ENCODE measurements at places on chromosomes 7 and 10. TPM values are rescaled to one million over a fixed set of nuclear protein-coding genes. Genes with fewer than 3 reads are reported as not detected.

GRCh38 chr10:128571745-128572144 is 445.5 kb upstream of the MKI67 start:
- DNase-seq = no peak

DNA sequence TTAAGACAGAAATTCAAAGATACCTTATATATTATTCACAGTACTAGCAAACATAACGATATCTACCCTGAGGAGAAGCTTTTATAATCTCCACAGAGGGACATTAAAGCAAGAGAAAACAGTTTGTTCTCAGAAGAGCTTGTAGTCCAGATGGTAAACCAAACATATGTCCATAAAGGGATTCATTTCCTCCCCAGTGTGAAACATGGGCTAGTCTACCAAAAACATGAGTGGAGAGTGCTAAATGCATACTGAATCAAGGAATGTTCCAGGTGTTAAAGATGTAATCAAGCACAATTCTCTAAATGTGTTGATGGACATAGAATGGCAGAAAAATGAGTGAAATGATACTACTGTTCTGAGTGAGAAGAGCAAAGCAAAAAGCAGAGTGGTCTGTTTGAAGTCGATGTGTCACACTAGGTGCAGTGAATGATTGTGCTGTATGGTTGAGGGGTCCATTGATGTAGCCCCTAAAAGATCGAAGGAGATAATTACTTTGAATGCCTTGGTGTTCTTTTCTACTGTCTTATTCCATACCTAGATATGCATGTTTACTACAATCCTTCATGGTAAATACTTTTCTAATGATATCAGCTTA is 25.3 kb downstream of the BCAP29 start:
- DNase-seq = no peak

DNA sequence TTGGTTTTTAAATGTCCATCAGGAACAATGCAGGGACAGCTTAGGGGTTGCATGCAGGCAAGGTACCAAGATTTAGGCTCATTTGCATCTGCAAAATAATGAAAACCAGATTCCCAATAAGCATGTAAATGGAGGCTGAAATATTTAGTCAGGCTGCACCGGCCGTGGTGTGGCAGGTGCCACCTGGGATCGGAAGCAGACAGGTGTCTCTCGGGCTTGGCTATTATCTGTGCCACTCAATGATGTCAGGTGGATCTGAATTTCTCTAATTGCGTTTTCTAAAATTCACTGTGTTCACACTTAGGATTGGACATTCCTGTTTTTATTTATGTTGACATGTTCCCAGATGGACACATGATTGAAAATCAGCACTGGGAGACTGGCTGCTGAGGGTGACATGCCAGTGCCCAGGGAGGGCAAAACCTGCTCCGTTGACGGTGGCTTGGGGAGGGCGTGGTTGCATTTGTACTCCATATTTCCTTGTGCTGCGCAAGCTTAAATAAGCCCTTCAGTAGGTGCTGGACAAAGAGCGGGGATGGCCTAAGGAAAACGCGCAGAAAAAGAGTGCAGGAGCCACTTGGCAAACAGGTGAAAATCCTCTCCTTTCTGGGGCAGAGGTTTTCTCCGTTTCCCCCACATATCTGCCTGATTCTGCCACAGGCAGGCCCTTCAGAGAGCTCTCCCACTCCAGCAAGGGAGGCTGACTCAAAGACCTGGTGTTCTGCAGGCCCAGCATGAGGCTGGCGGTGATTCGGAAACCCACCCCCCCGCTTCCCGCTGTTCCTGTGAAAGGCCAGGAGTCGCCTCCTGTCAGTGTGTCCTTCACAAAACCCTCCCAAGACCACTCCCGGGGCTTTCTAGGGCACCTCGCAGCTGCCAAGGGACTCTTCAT is 142.5 kb downstream of the WDR37 start:
- DNase-seq = no peak

- DNase-seq = no peak
Measured at GRCh38 chr7:77691892-77692491, 4.3 kb upstream of the RSBN1L start.

DNA sequence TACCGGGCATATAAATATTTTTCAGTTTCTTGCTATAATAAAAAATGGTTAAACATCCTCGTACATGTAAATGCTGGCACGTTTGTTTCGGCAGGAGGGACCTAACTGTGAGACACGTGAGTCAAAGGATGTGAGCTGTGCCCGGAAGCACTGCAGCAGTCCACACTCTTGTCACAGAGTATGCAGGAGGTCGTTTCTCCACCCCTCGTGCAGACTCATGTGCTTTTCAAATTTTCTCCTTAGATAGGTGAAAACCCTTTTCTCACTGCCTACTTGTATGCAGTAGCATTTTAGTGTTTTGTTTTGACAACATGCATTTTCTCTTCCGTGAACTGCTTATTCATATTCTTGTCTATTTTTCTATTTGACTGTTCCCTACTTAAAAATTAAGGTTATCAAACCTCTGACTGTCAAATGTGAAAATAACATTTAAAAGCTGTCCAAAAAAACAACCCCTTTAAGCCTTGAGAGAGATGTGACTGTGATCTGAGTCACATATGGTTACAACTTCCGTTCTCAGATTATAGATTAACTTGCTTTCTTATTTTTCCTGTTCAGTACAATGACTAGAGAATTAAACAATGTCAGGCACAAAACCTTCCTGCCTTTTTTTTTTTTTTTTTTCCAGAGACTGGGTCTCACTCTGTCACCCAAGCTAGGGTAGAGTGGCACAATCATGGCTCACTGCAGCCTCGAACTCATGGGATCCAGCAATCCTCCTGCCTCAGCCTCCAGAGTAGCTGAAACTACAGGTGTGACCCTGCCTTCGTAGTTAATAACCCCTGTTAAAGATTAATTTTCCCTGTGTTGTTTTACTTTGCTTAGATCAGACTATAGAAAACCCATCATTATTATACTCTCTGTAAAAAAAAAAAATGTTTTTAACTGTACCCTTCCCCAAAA is 45.1 kb downstream of the DPY19L1 start:
- DNase-seq = peak; percentile 77

- no peak for DNase-seq
Measured at GRCh38 chr10:112184379-112184778, 814 bp upstream of the GPAM start.

DNA sequence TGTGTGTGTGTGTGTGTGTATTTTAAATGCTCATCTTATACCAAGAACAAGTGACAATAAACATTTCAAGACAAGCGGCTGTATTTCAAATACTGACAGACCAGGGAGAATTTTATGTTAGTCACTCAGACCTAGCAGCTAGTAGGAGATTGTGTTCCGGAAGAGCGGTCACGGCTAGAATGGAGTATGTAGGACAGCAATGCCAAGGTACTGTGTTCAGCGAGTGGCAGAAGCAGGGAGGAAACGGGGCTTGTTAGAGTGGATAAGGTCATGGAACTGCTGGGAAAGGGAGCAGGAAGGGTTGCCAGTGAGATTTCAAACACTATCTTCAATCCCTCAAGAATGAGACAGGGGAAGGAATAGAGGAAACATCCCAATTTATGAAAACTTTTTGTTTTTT is 260.5 kb upstream of the PITRM1 start:
- no peak for DNase-seq

DNA sequence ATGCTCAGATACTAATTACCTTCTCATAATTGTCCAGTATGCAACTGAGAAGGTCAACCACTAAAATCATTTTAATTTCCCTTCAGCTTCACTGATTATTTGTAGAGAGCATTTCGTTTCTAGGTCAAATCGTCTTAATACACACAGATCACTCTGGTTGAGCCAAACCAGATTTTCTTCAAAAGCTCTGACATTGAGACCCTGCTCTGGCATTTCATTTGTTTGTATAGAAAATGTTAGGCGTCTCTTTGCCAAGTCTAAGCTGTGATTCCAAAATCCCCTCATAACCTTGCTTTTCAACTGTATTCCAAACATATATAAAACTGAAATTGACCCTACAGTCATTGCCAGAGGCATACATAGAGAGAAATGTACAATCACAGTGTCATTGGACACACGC is 520.0 kb downstream of the CNTNAP2 start:
- no peak for DNase-seq

GRCh38 chr10:84166620-84167288 is 6.8 kb upstream of the GPR15LG start:
- DNase-seq = no peak

- DNase-seq = peak; percentile 55
Measured at GRCh38 chr7:77569514-77570232, 32.6 kb downstream of the PTPN12 start.

- no peak for DNase-seq
Measured at GRCh38 chr7:91827169-91827568, 53.3 kb downstream of the MTERF1 start.

GRCh38 chr7:69429911-69430383 is 168.3 kb upstream of the AUTS2 start:
- no peak for DNase-seq

DNA sequence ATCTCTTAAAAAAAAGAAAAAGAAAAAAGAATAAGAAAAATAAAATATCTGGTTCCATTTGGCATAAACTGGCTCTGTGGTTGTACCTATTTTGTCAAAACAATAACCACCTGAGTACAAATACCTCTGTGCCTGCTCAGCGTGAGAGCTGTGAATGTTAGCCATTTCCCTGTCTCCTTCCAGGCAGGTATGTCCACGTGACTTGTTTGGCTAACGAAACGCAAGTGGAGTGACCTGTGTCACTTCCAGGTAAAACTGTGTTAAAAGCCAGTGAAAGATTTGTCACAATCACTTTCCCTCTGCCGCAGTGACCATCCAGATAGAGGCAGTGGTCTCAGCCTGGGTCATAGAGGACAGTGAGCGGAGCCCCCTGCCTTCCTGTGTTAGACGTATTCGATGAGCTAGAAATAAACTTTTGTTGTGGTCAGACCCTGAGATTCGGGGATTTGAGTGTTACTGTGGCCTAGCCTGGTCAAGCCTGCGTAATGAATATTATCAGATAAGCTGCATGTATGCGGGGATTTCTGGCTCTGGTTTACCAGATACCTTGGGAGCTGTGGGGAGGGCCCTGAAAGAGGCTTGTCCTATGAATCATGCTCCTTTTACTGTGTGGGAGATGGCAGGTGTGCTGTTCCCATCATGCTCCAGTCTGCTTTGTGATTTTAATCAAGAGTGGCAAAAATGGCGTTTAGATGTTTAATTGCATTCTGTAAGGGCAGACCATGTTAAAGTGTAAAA is 3.8 kb downstream of the PTER start:
- DNase-seq = no peak

- DNase-seq = no peak
Measured at GRCh38 chr7:30652132-30652531, 30.1 kb downstream of the CRHR2 start.

- no peak for DNase-seq
Measured at GRCh38 chr10:120475844-120476791, 19.1 kb downstream of the PLPP4 start.

DNA sequence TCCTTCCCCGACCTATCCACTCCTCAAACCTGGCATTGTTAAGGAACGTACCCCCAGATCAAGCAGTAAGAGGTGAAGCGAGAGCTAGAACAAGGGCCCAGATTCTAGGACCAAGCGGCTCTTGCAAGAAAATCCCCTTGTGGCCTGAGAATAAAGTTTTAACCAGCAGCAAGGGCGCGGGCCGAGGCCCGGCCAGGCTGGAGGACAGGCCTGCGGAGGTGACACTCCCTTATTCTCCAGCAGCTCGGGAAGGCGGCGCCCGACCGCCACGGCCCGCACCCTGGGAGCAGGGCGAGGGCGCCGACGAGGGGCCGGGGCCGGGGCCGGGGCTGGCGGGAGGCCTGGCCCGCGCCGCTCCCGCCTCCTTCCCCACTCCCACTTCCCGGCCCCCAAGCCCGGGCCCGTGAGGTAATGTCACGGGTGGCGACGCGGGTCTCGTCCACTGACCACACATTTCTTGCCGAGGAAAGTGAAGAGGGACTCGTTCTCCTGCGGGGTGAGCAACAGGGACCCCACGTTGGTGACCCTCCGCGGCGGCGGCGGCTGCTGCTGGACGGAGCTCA is 551 bp downstream of the WASL start:
- DNase-seq = peak; percentile 56

DNA sequence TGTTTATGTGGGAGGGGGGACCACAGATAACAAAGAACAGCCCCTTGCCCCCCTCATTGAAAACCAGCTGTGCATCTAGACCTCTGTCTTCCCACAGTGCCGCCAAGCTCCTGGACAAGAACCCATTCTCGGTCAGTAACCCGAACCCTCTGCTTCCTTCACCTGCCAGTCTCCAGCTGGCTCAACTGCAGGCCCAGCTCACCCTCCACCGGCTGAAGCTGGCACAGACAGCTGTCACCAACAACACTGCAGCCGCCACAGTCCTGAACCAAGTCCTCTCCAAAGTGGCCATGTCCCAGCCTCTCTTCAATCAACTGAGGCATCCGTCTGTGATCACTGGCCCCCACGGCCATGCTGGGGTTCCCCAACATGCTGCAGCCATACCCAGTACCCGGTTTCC is 91.0 kb upstream of the PDCD4 start:
- no peak for DNase-seq

Gene ZNF804B
- total RNA-seq = not detected

Gene CALML3
- not detected for total RNA-seq

Gene SPACDR
- total RNA-seq = 4.1 TPM

Gene ZNF425
- 2.0 TPM for total RNA-seq

Gene SPDYE6
- total RNA-seq = not detected

Gene TDRD1
- total RNA-seq = not detected

Gene PLEKHA8
- 17.9 TPM for total RNA-seq

Gene C10orf53
- not detected for total RNA-seq

Gene HABP2
- total RNA-seq = not detected
